CD4-positive, alpha-beta T cell treated with Interferon alpha-2 for 1 hour (primary cell): ENCODE measurements at places on chromosomes 2 and 18.

- DNase-seq, result peak; percentile 88
Measured at GRCh38 chr2:237700512-237701032, 73.2 kb downstream of the LRRFIP1 start.

- DNase-seq, result peak; percentile 38
Measured at GRCh38 chr2:28403370-28403956, 10.8 kb downstream of the FOSL2 start.

- no peak for DNase-seq
Measured at GRCh38 chr2:150212722-150213171, 274.7 kb downstream of the RND3 start.

GRCh38 chr2:223972656-223973102, 15.4 kb downstream of the MRPL44 start:
- no peak for DNase-seq

DNA sequence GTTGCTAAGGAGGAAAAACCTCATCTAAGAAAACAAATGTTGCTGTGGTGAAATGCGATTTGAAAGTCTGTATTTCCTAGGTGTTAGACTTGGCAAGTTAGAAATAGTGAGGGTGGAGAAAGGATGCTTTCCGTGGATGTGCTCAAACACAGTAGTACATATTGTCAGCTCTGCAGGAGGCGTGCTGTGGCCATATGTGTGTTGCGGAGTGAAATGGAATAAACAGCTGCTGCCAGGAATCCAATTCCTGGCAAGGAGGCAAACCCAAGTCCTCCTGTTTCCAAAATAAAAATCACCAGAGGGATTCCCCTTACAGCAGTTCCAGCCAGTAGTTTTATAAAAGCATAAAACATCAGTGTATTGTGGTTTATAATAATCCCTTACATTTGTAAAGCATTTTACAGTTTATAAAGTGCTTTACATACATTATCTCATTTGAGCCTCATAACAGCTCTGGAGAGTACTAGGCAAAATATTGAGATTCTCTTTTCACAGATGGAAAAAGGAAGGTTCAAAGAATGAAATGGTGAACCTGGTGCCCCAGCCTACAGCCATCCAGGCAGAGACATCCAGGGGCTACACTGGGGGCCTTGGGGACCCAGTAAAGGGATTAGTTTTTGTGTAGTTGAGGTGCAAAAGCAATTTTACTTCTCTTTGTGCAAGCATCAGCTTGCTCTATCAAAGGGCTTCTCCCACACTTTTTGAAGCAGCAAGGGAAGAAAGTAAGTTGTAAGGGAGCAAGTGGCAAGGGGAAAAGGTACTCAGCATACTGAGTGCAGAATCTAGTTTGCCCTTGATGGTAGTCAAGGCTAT, 206.0 kb downstream of the AGPS start:
- no peak for DNase-seq

DNA sequence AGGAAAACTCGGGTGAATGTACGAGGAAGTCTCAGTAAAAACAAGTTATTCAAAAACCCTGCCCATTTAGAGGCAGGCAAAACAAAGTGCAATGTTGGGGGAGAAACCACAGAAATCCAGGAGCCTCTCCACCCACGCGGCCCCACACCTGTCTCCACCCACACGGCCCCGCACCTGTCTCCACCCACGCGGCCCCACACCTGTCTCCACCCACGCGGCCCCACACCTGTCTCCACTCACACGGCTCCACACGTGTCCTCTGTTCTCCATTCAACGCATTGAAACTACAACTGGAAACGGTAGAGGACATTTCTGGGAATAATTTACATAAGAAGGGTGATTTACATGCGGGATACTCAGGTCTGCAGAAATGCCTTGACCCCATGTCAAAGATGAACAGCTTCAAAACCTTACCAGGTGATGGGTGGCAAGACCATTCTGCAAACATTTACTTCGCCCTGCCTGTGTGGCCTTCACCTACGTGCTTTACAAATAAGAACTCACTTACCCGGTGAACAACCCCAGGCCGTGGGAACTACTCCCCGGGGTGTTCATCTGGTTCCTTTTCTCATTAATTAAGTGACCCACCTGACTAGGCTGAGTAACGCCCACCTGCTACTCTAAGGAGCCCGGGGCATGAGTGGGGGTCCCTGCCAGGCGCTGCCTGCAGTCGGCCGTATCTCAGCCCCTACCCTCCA, 100.4 kb downstream of the EIPR1 start:
- no peak for DNase-seq

DNA sequence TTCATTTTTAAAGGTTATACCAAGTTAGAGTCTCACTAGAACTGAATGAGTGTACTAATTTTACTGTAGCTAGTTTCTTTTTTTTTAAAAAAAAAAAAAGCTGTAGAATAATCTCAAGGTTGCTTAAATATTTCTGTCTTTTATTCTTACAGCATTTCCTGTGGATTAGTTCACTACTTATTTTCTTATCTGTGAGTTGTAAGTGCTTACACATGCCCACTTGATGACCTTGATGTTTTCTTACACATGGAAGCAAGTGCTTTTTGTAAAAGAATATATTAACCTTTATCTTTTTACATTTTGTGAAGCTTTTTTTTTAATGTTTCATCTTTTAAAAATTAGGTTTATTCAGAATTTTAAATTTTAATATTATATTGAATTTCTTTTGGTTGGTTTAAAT, 57.8 kb downstream of the MSH2 start:
- no peak for DNase-seq
